ENCODE measurements at places on chromosomes 11 and 22. TPM values are rescaled to one million over a fixed set of nuclear protein-coding genes. Genes with fewer than 3 reads are reported as not detected.

DNA sequence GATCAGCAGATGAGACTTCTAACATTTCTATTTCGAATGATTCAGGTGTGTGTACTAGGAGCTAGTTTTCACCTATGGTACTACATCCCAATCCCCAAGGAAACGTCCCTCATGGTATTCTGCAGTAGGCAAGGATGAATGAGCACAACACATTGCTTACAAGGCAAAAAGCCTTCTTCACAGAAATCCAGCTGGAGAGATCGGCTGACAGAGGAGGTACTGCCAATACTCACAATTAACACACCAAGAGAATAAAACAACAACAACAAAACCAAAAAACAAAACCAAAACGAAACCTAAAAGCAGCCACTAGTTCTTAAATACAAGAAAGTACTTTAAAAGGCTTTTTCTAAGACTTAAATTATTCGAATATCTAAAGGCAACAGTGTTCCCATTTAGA is 101.4 kb downstream of the PICALM start:
- no peak for DNase-seq

DNA sequence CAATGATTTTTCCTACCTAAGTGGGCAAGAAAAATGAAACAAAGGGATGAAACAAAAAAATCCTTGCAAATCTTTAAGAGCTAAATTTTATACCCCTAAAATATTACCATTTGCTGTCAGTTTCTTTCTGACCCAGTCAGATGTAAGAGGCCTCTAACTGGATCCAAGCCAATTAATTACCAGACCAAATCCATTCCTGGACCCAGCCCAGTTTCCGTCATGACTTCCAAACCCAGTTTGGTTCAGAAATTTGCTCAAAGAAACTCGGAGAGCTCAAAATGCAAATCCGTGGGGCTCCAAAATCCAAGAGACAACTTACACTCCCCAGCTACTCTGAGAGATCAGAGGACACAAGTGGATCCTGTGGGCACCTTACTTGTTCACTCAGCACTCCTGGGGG is 46.8 kb downstream of the TRIM44 start:
- DNase-seq = no peak

C11orf91 gene
- not detected for total RNA-seq

DNA sequence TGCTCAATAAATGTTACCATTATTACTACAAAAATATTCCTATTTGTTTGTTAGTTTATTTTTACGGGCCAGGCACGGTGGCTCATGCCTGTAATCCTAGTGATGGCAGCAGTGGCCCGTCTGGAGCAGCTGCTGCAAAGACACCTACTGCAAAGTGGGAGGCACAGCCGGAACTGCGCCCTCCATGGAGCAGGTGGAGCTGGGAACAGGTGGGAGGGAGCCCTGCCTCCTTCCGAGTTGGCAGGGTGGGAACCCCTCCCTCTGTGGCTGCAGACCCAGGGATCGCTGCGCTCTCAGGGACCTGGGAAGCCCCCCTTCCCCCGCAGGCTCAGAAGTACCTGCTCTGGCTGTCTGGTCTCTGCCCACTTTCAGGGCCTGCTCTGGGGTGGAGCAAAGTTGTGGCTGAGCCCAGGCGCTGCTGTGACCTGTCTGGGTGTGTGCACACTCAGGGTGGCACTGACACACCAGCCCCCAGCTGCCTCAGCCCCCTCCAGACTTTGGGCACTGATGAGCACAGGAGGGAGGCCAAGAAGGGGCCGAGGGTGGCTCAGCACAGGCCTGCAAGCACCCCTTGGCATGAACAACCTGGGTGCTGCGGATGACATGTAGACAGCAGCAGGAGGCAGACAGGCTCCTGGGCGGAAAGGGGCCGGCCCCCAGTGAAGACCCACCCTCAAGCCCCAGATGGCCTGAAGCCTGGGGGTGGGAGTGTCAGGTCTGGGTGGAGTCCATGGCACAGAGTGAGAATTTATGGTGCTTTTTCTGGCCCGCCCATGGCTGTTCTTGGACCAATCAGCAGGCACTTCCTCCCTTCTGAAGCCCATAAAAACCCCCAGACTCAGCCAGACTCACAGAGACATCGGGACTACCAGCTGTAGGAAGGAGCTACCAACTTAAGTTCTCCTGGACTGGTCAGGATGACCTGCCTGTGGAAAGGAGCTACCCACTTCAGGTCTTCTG is 103.7 kb upstream of the CLMP start:
- DNase-seq = no peak

DNA sequence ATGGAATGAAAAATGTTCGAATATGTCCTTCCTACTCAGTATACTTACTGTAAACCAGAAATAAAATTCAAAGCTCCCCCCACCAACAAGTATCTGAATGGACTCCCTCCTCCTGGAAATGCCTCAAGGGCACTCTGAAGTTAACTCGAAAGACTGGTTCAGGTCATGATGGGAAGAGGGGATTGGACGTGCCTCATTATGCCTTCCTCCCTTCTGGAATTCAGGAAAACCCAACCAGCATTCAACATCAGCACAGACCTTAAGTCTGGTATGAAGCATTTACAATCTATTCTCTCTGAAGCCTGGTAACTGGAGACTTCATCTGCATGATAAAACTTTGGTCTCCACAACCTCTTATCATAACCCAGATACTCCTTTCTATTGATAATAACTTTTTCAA is 428.3 kb upstream of the RAG2 start:
- DNase-seq = no peak

GRCh38 chr11:85815186-85815931 is 4.4 kb upstream of the SYTL2 start:
- no peak for DNase-seq

GRCh38 chr11:74282421-74282820 is 29.0 kb downstream of the P4HA3 start:
- no peak for DNase-seq

- no peak for DNase-seq
Observed at GRCh38 chr11:70268526-70268925, 2.0 kb upstream of the PPFIA1 start.

NPTXR gene
- 12.5 TPM for total RNA-seq

GRCh38 chr22:26589845-26590736 is at the start of gene TPST2:
Gene TPST2, minus strand, starts transcription at chr22:26590132. Its CDS starts 48,502 bp downstream, at chr22:26541630.
- peak; percentile 82 for DNase-seq

GRCh38 chr11:2217211-2218030 is 45.8 kb upstream of the TH start:
- DNase-seq = no peak

GGTLC3 gene
- 6.2 TPM for total RNA-seq

GRCh38 chr11:12390687-12391110 is 13.3 kb downstream of the PARVA start:
- DNase-seq = no peak

B3GAT3 gene
- total RNA-seq = 50.6 TPM

GRCh38 chr11:131423688-131424087 is 53.3 kb downstream of the NTM start:
- DNase-seq = no peak

- DNase-seq = no peak
Observed at GRCh38 chr11:8252388-8252787, 11.3 kb downstream of the LMO1 start.

DNA sequence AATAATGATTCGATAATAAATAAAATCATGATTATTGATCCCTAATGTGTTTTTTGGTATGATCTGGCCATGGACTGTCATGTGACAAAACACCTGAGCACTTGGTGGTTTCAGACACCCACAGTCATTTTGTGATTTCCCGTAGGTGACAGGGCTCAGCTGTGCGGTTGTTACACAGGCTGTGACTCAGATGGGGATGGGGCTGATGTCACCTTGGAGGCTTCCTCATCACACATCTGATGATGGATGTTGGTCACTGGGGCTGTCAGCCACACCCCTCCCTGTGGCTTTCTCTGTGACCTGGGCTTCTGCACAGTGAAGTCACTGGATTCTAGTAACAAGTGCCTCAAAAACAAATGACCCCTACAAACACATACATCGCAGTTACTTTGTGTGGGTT is 995.1 kb downstream of the BRD1 start:
- no peak for DNase-seq

- no peak for DNase-seq
Observed at GRCh38 chr22:47127441-47127871, 365.0 kb downstream of the TBC1D22A start.

LIF gene
- 10.7 TPM for total RNA-seq

GRCh38 chr11:62004473-62004872 is 37.0 kb upstream of the FTH1 start:
- DNase-seq = no peak

DNA sequence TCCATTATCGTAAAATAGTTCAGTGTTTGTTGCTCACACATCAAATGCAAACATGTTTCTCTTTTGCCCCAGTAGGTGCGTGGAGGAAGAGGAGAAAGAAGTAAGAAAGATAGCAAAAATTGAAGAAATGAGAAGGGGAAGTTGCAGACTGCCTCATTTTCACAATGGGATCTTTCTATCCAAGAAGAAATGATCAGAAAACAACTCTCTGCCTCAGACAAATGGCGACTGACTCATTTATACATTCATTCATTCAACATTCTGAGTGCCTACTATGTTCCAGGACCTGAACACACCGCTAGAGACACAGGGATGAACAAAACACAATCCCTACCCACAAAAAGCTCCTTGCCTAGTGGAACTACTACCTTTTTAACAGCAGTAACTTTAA is 367 bp downstream of the HPS5 start:
- no peak for DNase-seq

DNA sequence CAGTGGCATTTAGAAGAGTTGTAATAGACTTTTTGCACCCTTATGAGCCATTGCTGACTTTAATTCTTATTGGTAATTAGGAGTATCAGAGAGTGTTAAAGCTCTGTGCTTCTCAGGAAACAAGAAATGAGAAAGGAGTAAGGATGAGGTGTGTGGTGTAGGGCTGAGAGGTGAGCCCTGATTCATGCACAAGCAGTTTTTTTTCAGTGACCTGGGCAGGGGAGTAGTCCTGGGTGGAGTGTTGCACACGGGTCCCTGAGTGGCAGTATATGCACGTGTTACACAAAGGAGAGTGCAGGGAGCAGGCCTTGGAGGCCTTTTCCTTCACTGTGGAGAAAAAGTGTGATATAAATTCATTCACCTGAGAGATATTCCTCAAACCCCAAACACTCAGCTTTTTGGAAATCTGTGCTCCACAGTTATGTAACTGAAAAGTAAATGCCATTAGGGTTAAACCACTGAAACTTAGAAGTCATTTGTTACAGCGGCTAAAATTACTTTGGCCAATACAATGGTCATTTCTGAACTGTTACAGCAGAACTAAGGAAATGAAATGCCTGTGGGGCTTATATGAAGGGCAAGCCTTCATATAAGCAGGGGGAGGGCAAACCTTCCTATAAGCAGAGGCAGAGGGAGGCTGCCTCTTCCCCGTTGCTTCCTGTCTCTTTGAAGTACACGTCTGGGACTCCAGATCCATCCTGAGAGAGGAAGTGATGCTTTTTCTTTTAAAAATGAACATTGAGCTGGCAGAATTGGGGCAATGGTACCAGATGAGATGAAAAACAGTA is 62.6 kb upstream of the OLFML1 start:
- no peak for DNase-seq

ARHGAP20 gene
- 1.4 TPM for total RNA-seq

CEND1 gene
- 0.16 TPM for total RNA-seq

DNA sequence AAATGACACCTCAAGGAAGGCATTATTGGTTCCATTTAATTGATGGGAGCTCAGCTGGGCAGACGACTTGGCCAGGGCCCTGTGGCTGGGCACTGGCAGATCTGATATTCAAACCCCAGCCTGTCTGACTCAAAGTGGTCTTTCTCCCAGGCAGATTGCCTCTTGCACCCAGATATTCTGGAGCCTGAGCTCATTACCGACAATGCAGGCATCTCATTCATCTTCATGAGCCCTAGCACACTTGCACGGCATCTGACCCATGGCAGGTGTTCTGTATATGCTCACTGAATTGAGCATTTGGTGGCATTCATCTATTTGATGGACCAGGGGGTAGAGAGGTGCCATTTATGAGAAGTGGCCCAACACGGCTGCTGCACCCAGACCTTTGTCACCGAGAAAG is 193.1 kb downstream of the DSCAML1 start:
- no peak for DNase-seq

POU2F3 gene
- 0.85 TPM for total RNA-seq

TTLL1 gene
- total RNA-seq = 8.4 TPM

- DNase-seq = no peak
Observed at GRCh38 chr11:1656670-1657069, 27.1 kb downstream of the KRTAP5-5 start.

DNA sequence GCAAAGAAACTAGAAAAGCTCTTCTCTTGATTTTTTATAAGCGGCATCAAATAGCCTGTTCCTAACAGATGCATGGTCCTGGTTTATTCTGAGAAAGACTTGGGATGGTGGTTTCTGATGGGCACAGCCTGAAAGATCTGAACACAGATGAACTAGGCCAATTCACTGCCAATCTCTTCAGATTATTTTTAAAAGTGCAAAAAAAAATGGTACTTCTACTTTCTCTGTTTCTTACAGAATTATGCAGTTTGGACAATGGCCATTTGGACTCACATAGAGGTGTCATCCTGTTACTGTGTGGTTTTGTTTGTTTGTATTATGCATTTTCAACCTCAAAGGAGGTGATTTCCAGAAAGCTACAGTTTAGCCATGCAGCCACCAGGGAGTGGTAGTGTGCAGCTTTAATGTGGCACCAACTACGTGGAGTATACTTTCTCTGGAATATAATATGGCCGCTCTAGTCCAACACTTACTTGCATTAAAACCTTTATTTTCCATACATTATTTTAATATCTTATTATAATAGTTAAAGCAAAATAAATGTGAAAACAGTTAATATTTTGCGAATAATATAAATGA is 469.8 kb upstream of the KIRREL3 start:
- DNase-seq = no peak

DNA sequence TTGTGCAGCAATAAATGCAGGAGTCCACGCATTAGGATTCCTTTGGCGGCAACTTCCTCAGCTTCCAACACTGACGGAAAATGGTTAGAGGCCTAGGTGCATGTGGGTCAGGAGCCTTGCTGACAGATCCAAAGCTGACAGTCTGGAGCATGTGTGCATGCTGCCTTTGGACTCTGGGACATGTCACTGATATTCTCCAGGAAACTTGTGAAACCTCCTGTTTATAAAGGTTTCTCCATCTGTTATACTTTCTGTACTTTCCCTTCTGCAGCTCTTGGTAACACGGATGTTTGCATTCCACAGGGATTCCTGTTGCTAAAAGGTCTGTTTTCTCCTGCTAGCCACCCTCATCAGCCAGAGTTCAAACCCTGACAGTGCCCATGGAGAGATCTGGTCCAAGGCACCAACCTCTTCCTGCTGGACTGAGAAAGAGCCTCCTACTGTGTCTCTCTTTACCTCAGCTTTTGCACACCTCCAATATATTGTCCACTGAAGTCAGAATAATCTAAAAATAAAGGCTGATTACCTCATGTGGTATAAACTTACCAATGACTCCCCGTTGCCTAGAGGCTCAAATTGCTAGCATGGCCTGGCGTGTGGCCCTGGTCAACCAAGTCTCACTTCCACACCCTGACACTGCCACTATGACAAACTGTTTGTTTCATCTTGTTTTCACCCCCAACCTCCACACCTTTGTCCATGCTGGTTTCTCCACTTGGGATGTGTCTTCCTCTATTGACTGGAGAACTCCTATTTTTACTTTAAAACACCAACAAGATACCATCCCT is 31.1 kb upstream of the LYVE1 start:
- DNase-seq = no peak

GRCh38 chr11:108167624-108168023 is 46.3 kb downstream of the ACAT1 start:
- DNase-seq = no peak
